Foreskin fibroblast (primary cell): ENCODE measurements at places on chromosomes 3 and 15.

- DNase-seq: no peak
Observed at GRCh38 chr3:162370141-162370540, 873.5 kb downstream of the OTOL1 start.

DNA sequence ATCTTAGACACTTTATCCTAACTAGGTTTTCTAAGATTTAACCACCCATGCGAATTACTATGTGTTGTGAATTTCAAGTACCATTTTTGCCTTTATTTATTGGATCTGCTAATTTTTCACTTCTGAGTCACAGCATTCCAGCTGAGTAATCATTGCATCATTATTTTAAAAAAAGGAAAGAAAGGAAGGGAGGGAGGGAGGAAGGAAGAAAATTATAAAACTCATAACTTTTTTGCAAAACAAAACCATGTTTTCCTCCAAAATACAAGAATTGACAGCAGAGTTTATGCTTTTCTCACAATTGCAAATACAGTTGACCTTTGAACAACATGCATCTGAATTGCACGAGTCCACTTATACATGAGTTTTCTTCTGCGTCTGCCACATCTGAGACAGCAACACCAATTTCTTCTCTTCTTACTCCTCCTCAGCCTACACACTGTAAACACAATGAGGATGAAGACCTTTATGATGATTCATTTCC, 651.4 kb upstream of the NECTIN3 start:
- DNase-seq: peak; percentile 72

DNA sequence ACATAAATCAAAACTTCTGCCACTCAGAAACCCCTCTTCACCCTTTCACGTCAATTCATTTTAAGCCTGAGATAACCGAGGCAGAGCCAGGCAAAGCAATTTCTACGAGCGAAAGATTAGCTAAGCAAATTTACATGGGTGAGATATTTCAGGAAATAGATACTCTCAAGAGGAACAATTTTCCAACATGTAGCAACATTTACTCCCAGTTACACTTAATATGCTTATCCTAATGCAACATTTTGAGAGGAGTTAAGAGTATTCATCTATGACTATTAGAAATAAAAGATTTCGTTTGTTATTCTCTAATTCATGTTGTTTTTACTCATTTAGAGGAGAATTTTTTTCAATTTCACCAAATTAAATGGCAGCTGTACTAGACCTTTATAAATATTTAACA, 837 bp downstream of the TMC3 start:
- no peak for DNase-seq

DNA sequence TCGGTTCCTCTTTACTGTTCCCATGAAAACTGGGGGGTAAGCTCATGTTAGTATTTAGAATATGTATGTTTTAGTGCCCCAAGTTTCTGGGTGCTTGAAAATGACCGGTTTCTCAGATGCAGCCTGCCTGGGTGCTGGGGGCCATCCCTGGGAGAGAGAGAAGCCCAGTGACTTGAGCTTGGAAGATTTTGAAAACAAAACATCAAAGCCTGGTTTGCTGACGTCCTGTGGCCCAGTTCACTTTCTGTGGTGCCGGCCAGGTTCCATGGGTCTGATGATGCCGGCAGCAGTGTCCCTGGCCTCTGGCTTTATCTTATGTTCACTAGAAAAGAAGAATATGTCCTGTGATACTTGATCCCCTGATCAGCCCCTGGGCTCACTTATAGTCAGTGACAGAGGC, 17.1 kb downstream of the APBA2 start:
- no peak for DNase-seq

GRCh38 chr15:39854161-39854560, 65.9 kb downstream of the GPR176 start:
- DNase-seq: peak; percentile 35

DNA sequence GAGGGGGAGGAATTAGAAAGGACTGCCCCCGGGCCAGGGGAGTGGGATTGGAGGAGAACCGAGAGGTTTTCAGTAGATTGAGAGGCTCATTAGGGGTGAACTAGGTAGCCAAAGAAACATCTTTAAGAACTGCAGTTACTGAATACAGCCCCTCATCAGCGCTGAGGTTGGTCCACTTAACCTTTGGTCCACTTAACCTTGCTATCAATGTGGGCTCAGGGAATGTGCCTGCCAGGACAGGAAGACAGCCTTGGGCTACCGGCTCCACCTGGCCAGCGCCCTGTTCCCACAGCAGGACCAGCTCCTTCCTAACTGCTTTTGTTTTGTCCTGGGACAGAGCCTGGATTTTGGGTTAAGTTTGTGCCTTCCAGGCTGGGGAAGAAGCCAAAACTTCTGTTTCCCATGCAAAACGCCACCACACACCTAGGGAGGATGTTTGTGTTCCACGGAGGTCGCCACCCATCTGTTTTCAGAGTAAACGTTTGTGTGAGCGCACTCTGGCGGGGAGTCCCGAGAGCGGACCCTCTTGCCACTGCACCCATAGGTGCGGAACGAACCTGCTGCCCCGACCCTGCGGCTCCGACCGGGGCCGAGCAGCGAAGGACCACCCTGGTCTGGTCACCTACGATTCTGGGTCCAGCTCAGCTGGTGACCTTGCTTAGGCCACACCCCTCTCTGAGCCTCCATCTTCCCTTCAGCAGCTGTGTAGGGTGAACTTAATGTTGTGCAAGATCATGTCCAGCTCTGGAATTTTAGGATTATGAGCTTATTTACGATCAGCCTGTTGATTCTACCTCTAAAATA, 107.4 kb downstream of the VGLL4 start:
- no peak for DNase-seq

DNA sequence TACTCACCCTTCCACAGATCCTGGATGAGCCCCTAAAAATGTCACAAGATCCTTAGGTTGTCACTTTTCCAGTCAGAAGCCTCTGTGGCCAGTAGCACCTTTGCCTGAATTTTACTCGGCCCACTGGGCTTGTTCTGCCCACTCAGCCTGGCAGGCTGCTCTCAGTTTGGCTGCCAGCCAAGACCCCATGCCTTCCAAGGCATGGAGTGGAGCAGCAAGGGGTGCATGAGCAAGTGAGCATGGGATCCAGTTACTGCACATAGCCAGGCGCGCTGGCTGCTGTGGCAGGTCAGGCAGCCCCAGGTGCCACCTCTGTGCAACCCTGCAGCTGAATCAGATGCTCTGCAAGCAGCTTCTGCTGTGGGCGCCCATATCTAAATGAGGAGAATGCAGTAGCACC, 79.3 kb downstream of the CGGBP1 start:
- DNase-seq: no peak

- no peak for DNase-seq
Observed at GRCh38 chr3:192841428-192841827, 76.2 kb downstream of the MB21D2 start.

- DNase-seq: peak; percentile 64
Observed at GRCh38 chr15:89177633-89178306, 43.6 kb downstream of the RLBP1 start.

- no peak for DNase-seq
Observed at GRCh38 chr3:155807823-155808222, 1.7 kb upstream of the C3orf33 start.

GRCh38 chr3:10950476-10951294, 41.9 kb upstream of the SLC6A1 start:
- DNase-seq: peak; percentile 33

DNA sequence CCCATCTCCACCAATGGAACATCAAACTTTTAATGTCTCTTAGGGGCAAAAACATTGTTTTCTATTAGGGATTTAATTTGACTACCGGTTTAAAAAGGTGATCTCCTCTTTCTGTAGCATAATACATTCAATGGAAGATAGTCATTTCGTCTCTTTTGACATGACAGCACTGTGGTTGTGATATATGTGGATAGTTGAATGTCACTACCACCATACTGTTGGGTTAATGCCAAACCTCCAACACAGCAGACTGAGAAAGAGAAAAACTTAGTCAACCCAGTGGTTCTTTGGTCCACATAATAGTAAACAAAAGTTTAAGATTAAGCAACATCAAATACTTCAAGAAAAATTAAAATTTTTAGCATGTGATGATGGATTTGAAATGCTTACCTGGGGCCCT, 530.4 kb downstream of the AGBL1 start:
- no peak for DNase-seq

GRCh38 chr3:62098646-62099365, 274.5 kb downstream of the FEZF2 start:
- no peak for DNase-seq
